ENCODE measurements at places on chromosomes 7 and 10. TPM values are rescaled to one million over a fixed set of nuclear protein-coding genes. Genes with fewer than 3 reads are reported as not detected.

- DNase-seq = peak; percentile 6
Observed at GRCh38 chr10:62380016-62380415, 5.8 kb downstream of the ZNF365 start.

DNA sequence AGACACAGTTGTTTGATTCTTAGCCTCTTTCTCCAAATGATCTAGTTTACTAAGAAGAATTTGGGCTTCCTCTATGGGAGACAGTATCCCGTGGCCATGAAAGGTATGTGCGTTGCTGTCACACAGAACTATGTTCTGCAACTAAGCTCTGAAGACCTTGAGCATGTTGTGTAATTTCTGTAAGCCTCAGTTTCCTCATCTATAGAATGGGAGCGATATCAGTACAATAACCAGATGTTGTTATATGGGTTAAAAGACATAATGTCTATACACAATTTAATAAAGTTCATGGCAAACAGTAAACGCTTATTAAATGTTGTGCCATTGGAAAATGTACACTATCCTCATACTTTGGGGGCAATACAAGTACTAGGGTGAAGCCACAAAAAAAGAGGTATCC, 185.5 kb upstream of the ASAH2 start:
- no peak for DNase-seq

DNA sequence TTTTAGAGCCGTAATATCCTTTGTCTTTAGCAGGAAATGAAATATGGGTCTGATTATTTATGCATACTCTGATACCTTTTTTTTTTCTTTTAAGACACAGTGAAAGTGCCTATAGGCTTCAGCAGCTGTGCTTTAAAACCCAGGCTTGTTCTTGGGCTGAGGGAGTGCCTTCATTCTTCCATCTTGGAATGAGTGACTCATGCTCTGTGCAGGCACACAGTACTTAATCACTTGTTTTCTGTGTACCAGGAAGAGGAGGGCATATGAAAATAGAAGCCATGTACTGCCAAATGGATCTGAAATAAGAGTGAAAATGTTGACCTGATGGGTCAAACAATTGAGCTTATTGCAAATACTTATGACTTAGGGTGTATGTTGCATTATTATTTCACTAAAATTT, 12.0 kb downstream of the INPP5F start:
- DNase-seq = no peak

DNA sequence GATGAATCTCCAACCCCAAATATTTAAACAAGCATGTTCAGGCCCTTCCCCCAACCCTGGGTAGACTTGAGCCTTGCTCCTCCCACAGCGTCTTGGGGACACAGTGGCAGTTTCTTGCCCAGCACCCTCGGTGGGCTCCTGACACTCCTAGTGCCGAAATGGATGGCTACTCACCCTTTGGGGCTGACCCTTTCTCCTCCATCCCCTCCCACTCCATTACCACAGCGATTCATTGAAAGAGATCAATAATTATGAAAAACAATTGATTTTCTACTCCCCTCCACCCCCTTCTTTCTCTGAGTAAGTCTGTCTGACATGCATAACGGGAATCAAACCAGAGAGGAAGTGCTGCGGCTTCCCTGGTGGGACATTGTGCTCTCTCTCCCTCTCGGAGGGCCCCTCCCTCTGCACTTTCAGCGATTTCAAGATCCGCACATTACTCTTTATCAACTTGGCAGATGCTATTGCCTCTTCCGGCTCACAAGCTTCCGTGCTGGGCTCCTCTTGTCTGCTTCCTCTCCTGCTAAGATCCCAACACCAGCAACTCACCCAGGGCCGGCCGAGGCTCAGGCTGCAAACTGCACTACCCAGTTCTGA, 79.0 kb upstream of the PLXNA4 start:
- DNase-seq = peak; percentile 87

STAG3 gene
- total RNA-seq = 23.7 TPM

KIAA1549 gene
- 0.77 TPM for total RNA-seq

DRGX gene
- not detected for total RNA-seq

AP3M1 gene
- 51.9 TPM for total RNA-seq

DNA sequence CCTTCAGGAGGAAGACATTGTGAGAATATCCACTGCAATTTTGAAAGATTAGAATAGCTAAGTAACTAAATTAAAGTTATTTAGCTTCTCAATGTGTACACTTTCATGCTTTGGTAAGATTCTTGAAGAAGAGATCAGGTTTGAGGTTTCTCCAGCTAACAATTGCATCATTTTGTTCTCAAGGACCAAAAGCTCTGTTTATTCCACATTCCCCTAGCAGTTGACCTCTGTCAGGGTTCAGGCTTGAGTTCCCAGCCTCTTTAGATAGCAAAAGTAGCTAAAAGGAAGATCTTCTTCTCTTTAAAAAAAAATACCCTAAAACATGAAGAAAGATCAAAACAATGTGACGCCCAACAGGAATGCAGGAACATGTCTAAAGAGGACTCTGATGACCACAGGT, 179.4 kb upstream of the IGFBP3 start:
- DNase-seq = no peak

GRCh38 chr10:4812046-4812445, 14.0 kb upstream of the AKR1E2 start:
- no peak for DNase-seq

IFIT1B gene
- total RNA-seq = not detected

GRCh38 chr7:1673581-1674118, 3.6 kb downstream of the ELFN1 start:
- DNase-seq = no peak

GRCh38 chr10:30902621-30903396, 128.9 kb downstream of the ZNF438 start:
- DNase-seq = no peak

- peak; percentile 67 for DNase-seq
Observed at GRCh38 chr10:68208424-68209042, 23.4 kb downstream of the ATOH7 start.

- DNase-seq = no peak
Observed at GRCh38 chr10:120022357-120022756, 129.8 kb downstream of the SEC23IP start.

MYPN gene
- not detected for total RNA-seq

DNA sequence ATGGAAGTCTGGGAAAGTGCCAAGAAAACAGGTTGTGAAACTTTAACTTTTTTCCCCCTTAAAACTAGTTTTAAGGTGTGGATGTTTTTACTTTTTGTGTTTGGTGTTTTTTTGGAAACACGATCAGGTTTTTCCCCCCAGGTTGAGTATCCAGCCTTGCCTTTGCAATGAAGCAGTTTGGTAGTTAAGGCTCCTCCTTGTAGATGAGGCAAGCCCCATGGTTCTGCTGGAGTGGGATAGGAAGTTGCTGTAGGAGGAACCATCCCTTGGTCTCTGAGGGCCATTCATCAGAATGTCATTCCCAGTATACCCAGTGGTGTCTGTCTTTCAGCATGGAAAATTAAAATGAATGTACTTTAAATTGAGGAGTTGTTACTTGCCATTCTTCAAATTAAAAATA, 2.7 kb downstream of the CUL1 start:
- no peak for DNase-seq

ADRA2A gene
- total RNA-seq = not detected

DNA sequence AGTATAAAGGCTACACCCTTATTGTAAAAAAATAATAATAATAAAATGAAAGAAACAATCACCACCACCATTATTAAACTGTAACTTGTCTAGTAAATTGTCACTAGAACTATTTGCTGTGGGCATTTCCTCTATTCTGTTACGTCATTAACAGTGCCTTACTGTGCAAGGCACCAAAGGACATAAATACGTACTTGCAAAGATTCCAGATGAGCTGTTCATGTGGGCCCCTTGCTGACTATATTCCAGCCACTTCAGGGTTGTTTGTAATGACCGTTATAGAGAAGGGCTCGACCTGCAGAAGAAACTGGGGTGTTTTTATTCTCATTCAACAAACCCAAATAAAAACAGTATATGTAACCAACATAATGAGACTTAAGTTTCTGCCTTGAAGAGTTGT, 60.4 kb downstream of the KLRG2 start:
- DNase-seq = no peak

GRCh38 chr10:46283580-46284285, 3.1 kb upstream of the ANTXRL start:
- DNase-seq = no peak

GIMAP5 gene
- 44.4 TPM for total RNA-seq

DNA sequence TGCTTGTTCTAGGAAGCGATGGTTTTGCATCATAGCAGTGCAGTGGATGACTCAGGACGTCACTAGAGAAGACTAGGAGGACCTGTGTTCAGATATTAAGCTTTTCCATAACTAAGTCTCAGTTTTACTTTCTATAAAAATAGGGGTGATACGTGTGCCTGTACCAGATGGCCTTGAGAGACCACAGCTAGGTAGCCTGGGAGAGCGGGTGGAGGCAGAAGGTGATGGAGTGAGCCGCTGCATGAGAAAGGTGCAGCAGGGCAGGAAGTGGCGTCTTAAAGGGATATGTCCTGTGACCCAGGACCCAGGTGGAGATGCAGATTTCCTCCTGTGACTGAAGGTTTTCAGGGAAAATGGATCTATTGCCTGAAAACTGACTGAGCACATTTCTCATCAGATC, 304.9 kb downstream of the CDC14C start:
- DNase-seq = no peak

GRCh38 chr10:122326385-122326784, 48.1 kb upstream of the PLEKHA1 start:
- no peak for DNase-seq

DNA sequence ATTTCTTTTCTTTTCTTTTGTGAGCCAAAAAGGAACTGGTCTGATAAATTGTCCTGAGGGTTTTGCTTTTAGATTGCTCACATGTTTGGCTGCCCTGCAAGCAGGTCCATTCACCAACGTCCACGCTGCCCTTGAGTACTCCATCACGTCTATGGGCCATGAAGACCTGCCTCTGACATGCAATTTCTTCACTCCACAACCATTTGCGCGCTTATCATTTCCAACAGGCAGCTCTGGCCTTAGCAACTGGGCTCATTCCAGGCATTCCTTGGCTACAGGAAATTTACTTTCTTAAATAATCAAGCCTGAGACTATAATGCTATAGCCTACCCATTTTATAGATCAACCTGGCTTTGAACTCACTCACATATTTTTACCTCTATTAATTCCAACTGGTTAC, 408.3 kb upstream of the C7orf33 start:
- no peak for DNase-seq

All from activated CD4-positive, alpha-beta T cell treated with anti-CD3 and anti-CD28 coated beads, Interleukin-2, amount 10 ng/mL, durations not matched to agents 24 days and 14 days (primary cell).